Small intestine (tissue), 16 donors: ENCODE measurements at places on chromosomes 4 and X.
A peak's percentile ranks its signal among the peaks of the same experiment; 100 is the strongest.

- peak; percentile 5 for DNase-seq
These were observed 27.6 kb downstream of the CLNK start for GRCh38 chr4:10656988-10657387.

GRCh38 chr4:519885-520682, 21.1 kb downstream of the PIGG start:
- no peak for DNase-seq

DNA sequence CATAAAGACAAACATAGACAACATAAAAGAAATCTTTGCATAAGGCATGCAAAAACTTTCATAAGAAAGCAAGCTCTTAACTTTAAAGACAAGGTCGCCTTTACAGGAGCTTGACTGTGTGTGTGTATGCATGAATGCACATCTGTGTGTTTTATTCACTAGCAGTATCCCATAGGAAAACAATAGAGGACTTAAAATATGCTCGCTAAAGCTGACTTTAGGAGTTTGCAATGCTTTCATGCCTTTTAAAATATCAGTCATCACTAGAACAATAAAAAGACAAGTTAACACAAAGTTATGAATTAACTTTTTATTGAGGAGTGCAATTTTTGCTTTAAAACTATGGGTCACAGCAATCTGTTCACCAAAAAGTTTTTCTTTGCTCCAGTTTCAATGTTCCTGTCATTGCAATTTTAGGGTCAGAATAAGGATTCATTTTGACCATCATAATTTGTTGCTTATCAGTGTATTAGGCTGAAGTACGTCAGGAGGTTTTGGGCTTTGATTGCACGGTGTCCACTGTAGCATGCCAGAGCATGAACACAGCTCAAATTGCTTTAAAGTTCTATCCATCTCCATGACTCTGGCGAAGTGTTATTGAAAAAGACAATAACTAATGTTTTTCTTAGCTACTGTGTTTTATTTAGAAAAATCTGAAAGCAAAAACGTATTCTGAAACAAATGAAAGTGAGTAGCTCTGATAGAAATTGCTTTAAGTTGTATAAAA, 36.9 kb downstream of the ANXA10 start:
- no peak for DNase-seq

GRCh38 chrX:102840871-102841705, 96.0 kb upstream of the RAB40AL start:
- no peak for DNase-seq

DNA sequence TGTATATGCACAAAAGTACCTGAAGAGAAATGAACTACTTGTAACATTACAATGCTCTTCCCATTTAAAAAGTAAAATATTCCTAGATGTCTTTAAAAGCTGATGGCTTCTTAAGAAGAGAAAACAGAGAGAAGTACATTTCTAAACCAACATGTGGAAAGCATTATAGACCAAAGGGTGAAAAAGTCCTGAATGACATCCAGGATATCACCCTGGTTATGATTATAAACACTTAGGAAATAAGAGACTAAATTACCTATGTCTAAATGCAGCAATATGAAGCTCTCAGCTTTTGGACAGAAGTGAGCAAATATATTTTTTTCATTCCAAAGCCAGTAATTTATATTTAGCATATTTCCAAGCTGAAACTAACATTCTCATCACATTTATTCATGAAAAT, 21.7 kb upstream of the EGFL6 start:
- DNase-seq: no peak

DNA sequence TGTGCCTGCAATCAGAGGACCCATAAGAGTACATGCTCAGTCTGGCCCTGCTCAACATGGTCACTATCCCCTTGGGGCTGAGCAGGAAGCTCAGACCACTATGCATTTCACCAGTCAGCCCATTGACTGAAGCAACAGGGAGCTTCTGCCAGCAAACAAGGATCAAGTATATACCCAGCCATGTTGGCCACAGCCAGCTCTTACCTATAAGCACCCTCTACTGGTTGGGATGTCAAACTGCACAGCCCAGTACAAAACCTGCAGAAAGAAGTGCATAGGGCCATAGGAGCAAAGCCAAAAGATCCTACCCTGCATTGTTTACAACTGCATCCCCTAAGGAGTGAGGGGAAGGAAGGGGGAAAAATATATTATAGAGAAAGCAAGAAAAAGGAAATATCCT, 214.4 kb upstream of the CPEB2 start:
- DNase-seq: no peak

GRCh38 chr4:6625256-6625655, 15.2 kb upstream of the MRFAP1 start:
- no peak for DNase-seq

DNA sequence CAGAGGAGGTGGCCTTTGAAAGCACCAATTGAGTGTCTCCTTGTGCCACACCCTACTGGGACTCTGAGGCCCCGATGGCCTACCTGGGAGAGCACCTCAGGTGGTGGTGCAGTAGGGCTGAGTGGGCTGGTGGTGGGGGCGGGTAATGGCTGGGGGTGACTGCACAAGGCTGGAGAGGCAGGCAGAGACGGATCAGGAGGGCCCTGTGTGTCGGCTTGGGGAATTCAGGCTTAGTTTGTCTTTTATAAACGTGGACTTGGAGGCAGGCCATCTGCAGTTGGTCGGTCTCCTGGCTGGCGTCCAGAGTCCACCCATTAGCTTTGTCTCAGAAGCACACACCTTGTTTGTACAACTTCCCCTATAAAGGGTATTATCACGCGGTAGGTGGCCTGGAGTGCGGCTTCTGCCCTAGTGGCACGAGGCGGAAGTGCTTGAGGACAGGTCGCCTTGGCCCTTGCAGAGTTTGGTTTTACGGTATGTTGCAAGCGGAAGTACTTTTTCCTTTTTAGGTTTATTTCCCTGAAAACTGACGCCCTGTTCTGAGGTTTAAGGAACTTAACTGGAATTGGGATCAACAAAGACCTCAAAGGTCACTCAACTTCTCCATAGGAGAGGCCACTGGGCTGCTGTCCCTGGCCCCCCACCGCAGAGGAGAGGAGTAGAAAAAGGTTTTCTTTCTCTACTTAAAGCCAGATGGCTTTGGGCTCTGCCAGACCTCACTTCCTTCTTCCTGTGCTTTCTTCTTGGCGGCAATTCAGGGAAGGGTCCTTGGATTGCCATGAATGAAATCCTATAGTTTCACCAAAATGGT, 8.0 kb downstream of the TBC1D14 start:
- DNase-seq: peak; percentile 95

DNA sequence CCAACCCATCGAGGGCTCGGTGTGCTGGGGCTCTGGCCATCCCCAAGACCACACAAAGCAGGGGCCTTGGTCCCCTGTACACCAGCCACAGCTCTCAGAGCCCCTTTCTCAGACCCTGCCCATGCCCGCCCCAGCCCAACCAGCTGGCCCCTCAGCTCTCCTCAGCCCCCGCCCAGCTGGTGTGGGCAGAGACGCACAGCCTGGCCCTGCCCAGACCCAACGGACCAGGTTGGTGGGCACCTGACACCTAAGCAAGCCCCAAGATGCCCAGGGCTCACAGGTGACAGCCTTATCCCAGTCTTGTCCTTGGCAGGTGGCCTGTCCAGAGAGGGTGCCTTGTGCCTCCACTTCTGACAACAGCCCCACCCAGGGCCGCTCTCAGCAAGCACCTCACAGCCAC, 42.4 kb downstream of the FAM53A start:
- no peak for DNase-seq

DNA sequence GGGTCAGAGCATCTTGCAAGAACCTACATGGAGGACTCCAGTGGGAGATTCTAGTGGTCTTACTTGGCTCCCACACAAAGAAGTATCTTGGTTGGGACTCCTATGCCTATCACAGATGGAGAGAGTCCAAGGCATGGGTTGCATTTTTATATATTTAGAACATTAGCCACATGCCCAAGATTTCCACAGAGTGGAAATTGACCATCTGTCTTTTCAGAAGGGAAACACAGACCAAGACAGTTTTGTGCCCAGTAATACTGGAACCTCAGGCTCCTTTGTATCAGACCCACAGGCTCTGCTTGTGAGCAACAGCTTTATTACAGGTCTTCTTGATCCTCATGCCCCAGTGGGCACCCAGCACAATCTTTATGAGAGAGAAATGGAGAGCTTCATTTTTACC, 43.6 kb downstream of the PAGE2 start:
- DNase-seq: no peak

- DNase-seq: no peak
These were observed 53.6 kb upstream of the HPSE start for GRCh38 chr4:83388313-83388676.

GRCh38 chr4:163003979-163004378, 162.7 kb downstream of the NAF1 start:
- DNase-seq: no peak
